ENCODE measurements at places on chromosomes 3 and 15. TPM values are rescaled to one million over a fixed set of nuclear protein-coding genes. Genes with fewer than 3 reads are reported as not detected.

The CEMIP gene
- total RNA-seq = not detected

GRCh38 chr3:99418709-99419108 lies 219.7 kb upstream of the COL8A1 start:
- DNase-seq = no peak

DNA sequence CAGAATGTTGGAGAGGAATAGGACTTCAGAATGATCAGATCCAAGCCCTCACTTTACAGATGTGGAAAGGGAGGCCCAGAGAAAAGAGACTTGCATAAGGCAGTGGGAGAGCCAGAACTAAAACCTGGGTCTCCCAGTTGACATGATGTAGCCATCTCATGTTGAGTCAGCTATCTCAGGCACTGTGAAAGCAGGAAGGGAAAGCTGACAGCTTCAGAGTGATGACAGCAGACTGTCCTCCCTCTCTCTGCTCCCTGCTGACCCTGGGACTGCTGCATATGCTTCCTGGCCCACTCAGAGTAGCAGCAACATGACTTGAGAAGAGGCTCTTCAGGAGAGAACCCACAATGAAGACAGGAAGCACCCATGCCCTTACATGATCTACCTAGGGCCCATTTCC lies 14.7 kb downstream of the FHIT start:
- no peak for DNase-seq

DNA sequence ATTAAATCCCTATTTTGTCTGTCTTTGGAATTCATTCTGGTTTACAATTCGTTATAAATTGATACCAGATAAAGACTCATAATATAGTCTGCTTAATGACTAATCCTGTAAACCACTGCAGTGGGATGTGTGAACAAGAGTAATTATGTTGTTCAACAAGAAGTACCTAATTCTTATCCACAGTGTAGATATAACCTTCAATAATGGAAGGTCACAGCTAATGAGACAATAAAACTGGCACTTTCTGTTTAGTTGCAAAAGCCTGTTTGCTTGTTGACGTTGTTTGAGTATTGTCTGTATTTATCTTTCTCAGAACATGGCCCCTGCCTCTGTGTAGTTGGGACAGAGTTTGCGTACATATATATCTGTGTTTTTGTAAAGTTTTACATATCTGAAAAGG lies 26.7 kb downstream of the PIAS1 start:
- DNase-seq = no peak

DNA sequence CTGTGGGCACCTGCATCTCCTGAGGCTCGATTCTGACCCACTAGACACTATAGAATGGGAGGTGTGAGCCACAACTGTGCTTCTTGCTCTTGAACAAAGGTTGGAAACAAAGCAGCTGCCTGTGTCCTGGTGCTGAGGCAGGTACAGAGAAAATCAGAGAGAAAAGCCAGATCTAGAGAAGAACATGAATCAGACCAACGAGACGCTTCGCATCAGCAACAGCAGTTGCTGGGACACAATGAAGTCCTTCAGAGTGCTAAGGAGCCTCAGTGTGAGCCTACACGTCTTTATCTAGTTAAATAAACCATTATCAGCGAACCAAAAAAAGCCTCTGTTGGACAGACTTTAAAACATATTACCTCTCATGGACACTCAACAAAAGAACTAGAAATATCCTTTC lies 86.3 kb upstream of the MEX3B start:
- DNase-seq = no peak

All from activated CD8-positive, alpha-beta T cell treated with anti-CD3 and anti-CD28 coated beads for 36 hours (primary cell).